ENCODE measurements at places on chromosomes 2 and 18.

- peak; percentile 54 for DNase-seq
These were observed at the start of gene SUMO1 for GRCh38 chr2:202238234-202239197. TSS of gene SUMO1 (minus strand) at chr2:202238597. CDS start at chr2:202238451, 146 bp downstream.

DNA sequence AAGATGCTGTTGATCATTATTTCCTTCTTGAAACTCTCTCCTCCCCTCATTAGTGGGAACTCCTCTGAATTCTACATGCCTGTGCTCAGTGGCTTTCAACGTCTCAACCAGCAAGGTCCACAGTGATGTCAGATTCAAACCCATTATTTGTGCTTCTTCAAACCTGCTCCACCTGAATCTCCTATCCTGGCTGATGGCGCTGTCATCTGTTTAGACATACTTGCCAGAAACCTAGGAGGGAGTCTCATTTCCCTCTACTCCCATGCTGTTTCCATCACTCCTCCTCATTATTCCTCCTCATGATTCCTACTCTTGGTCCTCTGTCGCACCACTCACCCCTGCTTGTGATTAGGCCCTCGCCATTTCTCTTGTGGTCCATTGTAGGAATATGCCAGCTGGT lies 2.9 kb upstream of the LPIN2 start:
- no peak for DNase-seq

- no peak for DNase-seq
These were observed 17.1 kb upstream of the CAB39 start for GRCh38 chr2:230695551-230695950.

- DNase-seq: no peak
These were observed 10.8 kb upstream of the BUB1 start for GRCh38 chr2:110688594-110689091.

GRCh38 chr2:204321027-204321800 lies 224.1 kb upstream of the PARD3B start:
- no peak for DNase-seq

DNA sequence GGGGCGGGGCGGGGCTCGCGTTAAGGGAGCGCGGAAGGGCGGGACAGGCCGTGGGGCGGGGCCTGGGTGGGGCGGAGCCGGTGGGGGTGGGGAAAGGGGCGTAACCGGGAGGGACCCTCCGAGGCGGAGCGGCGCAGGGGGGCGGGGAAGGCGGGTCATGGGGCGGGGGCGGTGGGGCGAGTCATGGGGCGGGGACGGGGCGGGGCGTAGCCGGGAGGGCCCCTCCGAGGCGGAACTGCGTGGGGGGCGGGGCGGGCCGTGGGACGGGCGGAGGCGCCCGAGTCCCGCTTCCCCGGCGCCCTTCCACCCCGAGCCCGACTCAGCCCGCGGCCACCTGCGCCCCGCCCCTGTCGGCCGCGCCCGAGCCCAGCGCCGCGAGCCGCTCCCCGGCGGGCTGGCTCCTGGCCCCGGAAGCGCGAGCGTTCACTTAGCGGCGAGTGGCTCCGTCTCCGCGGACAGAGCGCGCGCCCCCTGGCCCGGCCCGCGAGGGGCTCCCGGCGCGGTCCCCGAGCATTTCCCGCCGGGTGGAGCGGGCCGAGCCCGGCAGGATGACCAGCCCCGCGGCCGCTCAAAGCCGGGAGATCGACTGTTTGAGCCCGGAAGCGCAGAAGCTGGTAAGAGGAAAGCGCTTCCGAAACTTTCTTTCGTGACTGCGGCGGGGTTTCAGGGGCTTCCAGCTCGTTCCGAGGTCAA lies 64.7 kb downstream of the LRRFIP1 start:
- no peak for DNase-seq

DNA sequence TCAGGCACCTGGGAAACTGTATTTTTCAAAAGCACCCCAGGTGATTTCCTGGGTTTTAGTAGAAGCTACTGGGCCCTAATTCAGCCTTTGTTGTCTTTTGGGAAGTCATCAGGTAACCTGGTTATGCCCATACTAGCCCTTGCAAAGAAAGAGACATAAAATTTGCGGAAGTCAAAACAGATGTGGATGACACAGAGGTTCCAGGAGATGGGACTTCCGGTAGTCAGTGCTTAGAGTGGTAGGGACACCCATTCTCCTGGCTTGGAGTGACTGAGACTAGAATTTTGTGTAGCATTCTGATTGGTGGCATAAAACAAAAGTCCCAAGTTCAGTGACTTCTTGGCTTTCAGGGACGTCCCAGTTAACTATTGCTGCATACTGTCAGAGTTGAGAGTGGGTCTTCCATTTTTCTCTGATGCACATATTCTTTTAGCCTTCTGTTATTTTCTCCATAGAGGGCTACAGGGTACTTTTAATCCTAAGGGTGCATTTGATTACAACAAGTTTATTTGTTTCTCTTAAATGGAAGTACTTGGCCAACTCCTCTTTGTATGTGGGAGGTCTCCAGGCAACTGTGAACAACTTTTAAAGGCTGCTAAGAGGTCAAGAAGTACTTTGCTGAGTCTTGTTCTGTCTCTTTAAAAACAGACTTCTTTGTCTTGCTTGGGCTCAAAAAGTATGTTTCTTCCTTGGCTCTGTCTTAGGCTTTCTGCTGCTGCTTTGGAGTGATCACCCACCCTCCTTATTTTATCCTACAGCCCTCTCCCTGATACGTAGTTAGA lies 8.8 kb downstream of the NAB1 start:
- no peak for DNase-seq

DNA sequence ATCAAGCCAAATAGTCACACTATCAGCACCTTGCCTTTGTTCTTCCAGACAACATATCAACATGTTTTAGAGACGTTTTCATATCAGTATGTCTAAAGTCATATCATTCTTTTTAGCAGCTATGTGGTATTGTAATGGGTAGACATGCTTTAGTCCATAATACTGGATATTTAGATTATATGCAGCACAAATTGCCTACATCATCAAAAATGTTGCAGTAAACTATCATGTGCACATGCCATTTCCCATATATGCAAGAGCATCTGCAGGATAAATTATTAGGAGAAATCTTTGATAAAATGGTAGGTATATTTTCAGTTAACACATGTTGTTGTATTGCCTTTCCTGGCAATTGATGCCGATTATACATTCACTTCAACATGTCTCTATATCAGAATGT lies 636.5 kb downstream of the XIRP2 start:
- no peak for DNase-seq

DNA sequence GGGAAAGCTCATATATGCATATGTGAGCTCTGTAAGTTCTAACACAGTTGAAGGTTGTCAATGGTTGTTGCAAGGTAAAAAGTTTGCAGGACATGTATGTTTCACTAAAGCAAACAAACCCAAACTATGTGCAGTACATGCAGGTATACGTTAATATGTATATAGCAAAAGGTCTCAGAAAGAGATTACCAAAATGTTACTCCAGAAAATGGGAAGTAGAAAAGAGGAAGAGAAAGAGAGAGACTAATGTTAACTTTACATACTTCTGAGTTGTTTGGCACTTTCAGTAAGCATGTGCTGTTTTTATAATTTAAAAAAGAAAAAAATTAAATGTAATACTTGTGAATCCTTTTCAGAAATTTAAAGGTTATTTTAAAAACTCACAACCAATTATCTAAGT lies 32.8 kb upstream of the PEX13 start:
- DNase-seq: no peak

GRCh38 chr2:21303876-21304275 lies 180.1 kb downstream of the TDRD15 start:
- DNase-seq: no peak

- no peak for DNase-seq
These were observed 100.2 kb downstream of the SH3RF3 start for GRCh38 chr2:109229094-109229675.

All from LNCaP clone FGC (cell line).